ENCODE measurements at places on chromosomes 5 and 9.

DNA sequence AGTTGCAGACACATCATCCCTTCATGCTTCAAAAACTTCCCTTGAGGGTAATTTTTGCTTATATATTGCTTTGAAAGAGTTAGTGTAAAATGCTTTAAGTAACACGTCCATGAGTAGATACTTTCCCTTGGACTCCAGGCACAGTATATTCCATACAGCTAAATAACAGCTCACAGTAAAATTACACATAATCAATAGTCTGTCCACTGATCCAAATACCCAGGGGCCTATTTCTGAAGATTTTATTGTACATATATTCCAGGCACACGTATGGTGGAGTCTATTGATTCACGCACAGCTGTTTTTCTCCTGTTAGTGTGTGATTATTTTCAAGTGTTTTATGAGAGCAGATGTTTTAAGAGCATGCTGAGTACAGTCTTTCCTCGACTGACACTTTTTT lies 223.7 kb upstream of the GRAMD2B start:
- DNase-seq, result no peak

DNA sequence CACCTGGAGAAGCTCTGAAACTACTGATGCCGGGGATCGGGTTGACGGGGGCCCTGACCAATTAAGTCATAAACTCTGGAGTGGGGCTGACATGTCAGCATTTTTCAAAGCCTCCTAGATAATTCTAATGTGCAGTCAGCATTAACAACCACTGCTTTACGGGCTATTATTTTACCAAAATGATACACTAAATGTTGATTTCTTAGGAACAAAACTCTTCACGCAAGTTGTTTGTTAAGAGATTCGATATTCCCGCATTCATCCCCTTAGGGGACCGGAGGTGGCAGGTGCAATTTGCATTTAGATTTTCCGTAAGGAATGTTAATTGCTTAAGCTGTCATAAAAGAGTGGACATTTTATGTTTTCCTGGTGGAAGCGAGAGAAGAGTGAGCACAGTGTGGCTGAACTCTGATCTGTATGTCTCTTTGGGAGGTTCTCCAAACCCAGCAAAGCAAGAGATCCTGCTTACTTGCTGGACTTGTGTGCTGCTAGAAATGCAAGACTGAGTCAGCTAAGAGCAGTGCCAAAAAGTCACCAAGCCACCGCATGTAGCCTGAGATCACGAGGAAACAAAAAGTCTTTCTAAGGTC lies 77.6 kb downstream of the UGCG start:
- no peak for DNase-seq

DNA sequence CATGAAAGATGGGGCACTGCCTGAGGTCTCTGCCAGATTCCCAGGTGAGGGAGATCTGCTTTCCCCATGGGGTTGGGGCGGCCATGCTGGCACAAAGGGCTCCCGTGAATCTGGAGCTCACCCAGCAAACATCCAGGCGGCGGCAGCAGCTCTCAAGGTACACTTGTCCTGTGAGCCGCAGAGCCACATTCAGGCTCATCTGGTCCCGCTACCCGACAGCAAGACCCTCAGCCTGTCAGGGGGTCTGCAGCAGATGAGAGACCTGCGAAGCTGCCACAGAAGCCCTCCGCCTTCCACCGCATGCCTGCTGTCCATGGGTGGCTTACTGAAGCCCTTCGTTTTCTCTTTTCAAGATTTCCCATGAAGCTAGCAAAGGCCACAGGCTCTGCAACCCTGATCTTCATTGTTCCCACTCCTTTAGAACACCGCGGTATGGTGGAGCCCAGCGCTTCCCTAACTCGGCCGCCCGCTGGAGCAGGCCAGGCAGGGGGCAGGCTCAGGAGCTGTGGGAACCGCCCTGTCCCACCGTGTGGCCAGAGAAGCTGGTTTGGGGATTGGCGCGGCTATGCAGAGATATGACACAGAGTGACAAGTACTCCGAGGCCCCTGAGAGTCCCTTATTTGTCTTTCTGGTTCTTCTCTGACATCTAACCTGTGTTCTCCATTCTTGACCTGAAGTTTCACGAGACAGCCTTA lies 8.8 kb downstream of the LRRC14B start:
- DNase-seq, result no peak

- no peak for DNase-seq
Measured at GRCh38 chr9:92980085-92980745, 32.9 kb downstream of the FGD3 start.

DNA sequence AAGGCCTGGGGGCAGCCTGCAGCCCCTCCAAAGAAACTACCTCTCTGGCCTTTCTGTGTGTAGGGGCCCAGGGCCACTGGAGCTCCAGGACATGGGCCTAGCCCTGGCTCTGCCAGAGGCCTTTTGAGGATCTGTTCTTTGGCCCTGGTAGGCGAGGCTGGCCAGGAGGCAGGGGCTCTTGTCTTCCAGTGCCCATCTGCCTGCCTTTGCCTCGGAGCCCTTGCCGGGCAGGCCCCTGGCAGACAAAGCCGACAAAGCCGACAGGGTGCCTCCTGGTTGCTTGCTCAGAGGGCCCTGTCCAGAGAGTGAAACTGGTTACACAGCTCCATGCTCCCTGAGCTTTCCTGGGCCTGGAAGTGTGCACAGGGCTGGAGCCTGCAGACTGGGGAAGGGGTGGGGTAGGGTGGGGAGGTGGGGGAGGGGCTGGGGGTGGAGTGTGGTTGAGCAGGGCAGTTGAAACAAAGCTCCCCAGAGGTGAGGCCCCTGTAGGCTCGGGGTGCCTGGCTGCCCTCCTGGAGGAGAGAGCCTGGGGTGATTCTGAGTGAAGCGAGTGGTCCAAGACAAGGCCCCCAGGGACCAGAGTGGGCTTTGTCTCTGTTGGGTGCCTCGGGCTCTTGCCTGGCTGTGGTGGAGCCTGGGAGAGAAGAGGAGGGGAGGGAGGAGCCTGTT lies 29.3 kb downstream of the PTPA start:
- peak; percentile 63 for DNase-seq

DNA sequence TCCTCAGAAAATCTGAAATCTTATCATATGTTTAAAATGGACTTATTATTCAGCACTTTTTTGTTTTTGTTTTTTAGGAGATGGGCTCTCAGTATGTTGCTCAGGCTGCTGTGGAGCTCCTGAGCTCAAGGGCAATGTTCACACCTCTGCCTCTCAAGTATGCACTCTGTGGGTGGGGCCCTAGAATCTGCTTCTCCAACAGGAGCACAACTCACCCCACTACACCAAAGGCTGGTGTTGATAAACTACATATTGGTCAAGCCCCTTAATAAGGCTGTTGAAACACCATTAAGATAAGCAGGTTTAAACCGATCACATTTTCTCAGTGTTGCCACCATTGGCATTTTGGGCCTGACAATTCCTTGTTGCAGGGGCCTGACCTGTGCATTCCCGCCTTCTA lies 131.6 kb downstream of the FANCC start:
- DNase-seq, result no peak

GRCh38 chr9:1920386-1920785 lies 94.8 kb upstream of the SMARCA2 start:
- DNase-seq, result no peak

- DNase-seq, result no peak
Measured at GRCh38 chr5:129384736-129385135, 75.4 kb upstream of the ADAMTS19 start.

- no peak for DNase-seq
Measured at GRCh38 chr5:61472172-61472958, 140.3 kb downstream of the ZSWIM6 start.

DNA sequence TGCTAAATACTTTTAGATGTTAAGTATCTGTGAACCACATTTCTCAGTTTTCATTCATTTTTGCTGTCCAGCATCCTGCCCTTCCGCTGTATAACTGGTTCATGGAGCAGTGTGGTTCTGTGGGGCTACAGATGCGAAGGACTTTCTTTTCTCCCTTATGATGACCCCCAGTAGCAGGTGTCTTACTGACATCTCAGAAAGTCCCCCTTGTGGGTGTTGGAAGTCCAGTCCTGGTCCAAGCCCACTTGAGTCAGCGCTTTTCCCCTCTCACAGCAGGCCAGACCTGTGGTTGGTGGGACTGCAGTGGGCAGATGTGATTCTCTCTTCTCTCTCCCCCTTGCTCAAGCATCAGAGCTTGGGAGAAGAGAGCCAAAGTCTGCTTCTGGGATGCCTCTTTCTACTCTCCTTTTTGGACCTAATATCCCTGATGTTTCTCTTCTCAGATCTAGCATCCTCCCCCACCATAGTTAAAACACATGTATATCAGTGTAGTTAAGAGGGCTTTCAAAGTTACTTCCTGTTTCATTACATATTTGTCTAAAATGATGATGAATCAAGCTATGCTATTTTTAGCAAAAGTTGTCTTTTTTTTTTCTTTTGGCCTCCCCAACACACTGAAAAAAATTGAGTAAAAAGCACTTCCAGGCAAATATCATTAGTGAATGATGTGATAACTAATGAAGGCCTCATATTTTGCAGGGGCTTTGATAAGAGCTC lies 119.5 kb upstream of the ZNF618 start:
- no peak for DNase-seq

GRCh38 chr9:12922224-12922866 lies 147.5 kb downstream of the LURAP1L start:
- no peak for DNase-seq

DNA sequence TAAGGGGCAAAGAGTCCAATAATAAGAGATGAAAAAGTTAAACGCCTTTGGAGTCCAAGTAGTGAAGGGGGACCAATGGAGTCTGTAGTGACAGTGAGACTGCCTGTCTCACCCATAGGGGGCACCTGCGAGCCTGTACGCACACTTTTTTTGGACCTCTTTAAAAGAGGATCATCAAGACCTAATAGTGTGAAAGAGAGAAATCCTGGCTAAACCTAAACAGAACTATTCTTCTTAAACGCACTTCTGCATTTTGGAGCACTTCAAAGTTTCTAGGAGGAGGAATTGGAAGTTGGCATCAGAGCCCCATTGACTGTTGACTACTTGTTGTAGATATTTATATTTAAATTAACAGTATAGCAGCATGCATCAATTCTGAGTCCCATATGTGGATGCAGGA lies 636.1 kb upstream of the KLF4 start:
- DNase-seq, result no peak

DNA sequence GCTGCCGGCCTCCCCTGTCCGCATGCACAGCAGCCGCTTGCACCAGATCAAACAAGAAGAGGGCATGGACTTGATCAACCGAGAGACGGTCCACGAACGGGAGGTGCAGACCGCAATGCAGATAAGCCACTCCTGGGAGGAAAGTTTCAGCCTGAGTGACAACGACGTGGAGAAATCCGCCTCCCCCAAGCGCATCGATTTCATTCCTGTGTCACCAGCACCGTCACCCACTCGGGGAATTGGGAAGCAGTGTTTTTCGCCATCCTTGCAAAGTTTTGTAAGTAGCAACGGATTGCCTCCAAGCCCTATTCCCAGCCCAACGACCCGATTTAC lies 75.3 kb downstream of the PIP5K1B start:
- no peak for DNase-seq

- DNase-seq, result no peak
Measured at GRCh38 chr9:23123048-23123632, 676.5 kb downstream of the DMRTA1 start.

DNA sequence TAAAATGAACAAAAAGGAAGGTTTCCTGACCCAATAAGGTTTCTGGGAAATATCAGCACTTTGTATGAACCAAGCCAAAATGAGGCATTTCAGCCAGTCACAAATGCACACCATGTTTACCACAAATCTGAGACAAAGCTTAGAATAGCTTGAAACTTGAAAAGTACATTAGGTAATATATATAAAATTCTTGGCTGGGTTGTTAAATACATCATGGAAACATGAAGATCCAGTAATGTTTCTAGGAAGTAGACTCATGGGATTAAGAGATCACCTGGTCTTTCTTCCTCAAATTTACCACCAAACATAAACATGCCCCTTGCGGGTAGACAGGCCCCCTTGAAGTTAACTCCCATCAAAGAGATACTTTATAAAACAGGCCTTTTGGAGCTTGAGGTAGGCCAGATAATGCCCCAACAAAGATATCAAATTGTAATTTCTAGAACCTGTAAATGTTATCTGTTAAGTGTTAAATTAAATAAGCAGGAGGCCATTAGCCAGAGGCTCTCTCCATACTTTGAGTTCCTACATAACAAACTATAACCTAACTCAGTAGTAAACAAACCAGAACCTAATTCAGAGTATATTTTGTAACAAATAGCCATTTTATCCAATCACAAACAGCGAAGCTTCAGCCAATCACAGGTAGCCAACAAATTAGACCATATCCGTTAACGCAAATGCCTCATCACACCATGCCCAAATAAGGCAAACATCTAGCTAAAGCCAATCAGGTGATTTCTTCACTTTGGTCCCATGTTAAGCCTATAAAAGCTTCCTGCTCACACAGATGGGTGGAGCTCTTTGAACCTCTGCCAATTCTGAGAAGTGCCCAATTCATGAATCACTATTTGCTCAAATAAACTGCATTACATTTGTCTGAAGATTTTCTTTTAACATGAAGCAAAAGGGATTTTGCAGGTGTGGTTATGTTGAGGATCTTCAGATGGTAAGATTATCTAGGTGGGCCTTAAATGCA lies 127.9 kb upstream of the TARS1 start:
- DNase-seq, result no peak

DNA sequence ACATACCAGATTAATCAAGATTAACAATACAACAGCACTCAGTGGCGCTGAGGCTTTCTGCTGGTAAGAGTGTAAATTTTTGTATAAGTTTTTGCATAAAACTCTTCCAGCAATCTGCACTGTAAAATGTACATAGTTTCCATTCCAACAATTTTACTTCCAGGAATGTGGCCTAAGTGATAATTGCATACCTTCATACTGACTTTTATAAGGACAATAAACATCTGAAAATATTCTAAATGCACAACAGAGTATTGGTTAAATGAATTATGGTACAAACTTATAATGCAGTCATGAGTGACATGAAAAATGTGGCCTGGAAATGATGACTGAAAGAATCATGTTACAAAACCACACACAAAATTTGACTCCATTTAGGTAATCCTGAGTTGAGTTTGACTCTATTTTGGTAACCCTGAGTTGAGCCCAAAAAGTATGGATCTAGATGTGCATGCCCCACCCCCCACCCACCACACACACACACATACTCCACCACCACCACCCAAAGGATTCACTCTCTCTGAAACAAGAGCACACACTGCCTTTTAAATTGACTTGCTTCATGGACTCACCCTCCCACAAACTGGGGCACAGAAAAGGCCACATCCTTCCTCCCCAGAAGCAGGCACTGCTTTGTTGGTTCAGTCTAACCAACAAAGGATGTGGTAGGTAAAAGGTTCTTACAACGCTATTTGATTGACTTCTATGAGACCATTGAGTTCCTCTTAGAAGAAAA lies 137.6 kb downstream of the SUSD1 start:
- no peak for DNase-seq

- DNase-seq, result no peak
Measured at GRCh38 chr5:132279801-132280200, 14.4 kb upstream of the SLC22A4 start.

DNA sequence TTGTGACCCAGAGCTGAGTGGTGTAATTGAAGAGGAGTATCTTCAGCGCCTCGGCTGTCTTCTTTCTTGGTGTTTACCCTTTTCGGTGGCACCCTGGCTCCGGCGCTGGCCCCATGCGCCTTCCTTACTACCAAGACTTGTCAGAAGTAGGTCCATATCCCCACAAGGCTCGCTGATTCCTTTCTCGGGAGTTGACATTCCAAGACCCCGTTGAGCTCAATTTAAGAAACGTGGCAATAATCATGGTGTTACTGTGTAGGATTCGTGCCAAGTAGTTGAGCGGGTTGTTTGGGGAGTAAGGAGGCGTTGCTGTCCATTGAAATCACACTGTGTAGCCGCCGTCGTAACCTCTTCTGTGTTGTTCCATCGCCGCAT lies 795 bp downstream of the NDUFAF2 start:
- DNase-seq, result peak; percentile 40

- DNase-seq, result no peak
Measured at GRCh38 chr5:131776450-131776849, 20.4 kb downstream of the FNIP1 start.

GRCh38 chr9:126536841-126537465 lies 76.8 kb upstream of the LMX1B start:
- DNase-seq, result no peak
